ENCODE measurements at places on chromosomes 2 and 18.
A peak's percentile ranks its signal among the peaks of the same experiment; 100 is the strongest.

GRCh38 chr2:226600184-226600583, 199.4 kb downstream of the IRS1 start:
- peak; percentile 28 for DNase-seq

- no peak for DNase-seq
Measured at GRCh38 chr2:230925879-230926765, 1.1 kb upstream of the GPR55 start.

DNA sequence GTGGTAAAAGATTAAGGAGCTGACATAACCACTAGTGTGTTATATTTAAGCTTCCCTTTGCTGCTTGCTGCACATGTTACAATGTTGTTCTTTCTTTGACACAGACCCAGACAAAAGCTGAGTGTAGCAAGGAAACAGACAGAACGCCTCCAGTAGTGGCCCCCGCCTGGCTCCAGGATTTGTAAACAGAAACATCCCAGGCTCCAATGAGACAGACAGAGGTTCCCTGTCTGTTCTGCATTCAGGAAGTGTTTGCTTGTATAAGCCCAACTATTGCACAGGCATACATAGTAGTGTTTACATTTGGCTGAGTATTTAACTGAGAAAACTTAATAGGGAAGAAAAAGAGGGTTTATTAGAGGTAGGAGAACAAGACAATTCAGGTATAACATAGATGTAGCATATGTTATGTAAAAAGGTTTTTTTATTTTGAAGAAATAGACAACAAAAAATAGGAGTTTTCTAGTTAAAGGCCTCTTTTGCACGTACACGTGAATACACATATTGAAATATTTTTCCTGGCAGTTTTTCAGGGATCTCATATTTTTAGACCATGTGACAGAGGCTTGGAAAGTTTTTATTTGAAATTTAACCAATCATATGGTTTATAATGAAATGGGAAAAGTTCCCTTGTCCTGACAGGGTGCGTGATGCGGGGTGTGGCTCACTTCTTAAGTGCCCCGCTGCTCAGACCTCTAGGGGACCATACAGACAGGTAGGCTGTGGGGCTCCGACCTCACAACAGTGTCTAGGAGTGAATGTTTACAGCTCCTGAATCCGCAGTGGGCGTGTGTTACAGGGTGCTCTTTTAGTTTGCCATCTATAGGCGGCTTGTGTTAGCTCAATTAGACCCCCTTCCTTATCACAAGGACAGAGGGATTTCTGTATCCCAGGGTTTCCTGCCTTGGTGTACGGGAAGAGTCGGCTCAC, 118.4 kb downstream of the BMPR2 start:
- peak; percentile 53 for DNase-seq

- DNase-seq = no peak
Measured at GRCh38 chr2:190678444-190679162, 29.7 kb downstream of the NAB1 start.

DNA sequence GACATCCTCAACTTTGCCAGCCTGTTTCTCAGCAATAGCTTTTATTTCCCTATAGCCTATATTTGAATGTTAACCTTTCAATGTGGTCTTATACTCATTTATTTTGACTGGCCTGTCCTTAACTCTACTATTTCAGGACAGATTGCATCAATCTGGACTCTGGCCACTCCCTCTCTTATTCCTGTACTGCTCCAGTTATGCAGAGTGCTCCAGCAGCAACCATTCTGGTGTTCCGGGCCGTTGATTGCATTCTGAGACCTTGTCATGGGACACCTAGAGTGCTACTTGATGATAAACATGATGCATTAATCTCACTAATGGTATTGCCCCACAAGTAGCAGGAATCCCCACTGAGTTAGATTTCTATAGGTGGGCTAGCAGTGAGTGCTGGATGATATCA, 363.4 kb downstream of the LRRTM1 start:
- no peak for DNase-seq

GRCh38 chr18:32896776-32897547, 124.1 kb upstream of the KLHL14 start:
- no peak for DNase-seq

GRCh38 chr2:151796774-151797173, 31.4 kb downstream of the ARL5A start:
- no peak for DNase-seq

DNA sequence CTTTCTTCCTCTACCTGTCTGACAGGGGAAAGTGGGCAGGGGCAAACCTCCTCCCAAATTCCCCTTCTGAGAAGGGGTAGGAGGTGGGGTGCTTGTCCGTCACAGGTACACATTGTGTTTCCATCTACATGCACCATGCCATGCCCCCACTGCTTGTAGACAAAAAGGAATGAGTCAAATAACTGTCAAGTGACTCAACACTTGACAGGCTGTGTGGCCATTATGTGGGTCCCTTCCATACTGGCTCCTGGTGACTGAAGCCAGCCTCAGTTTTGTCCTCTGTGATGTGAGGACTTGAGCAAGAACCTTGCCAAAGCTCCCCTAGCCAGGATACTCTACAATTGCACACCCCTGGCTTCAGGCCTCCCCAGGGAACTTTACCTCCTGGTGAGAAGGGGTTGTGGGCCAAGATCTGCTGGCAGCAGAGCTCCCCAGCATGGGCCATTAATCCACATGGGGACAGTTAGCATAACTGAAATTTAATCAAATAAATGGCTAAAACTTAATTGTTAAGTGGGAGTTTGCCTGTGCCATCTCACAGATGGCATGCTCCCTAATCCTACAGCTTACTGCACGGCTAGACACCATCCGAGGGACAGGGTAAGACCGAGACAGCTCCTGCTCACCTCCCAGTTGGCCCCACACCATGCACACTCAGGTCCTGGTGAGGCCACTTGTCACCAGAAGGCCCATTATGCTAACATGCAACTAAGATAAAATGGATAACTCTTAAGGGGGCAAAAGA, 140.2 kb downstream of the BCL11A start:
- no peak for DNase-seq

- no peak for DNase-seq
Measured at GRCh38 chr2:203175371-203175770, 63.4 kb upstream of the CYP20A1 start.

GRCh38 chr2:187526792-187527191, 27.4 kb downstream of the TFPI start:
- DNase-seq = no peak

- no peak for DNase-seq
Measured at GRCh38 chr2:107278672-107279071, 392.7 kb upstream of the ST6GAL2 start.

- no peak for DNase-seq
Measured at GRCh38 chr2:174753038-174753633, 11.1 kb downstream of the CHRNA1 start.

DNA sequence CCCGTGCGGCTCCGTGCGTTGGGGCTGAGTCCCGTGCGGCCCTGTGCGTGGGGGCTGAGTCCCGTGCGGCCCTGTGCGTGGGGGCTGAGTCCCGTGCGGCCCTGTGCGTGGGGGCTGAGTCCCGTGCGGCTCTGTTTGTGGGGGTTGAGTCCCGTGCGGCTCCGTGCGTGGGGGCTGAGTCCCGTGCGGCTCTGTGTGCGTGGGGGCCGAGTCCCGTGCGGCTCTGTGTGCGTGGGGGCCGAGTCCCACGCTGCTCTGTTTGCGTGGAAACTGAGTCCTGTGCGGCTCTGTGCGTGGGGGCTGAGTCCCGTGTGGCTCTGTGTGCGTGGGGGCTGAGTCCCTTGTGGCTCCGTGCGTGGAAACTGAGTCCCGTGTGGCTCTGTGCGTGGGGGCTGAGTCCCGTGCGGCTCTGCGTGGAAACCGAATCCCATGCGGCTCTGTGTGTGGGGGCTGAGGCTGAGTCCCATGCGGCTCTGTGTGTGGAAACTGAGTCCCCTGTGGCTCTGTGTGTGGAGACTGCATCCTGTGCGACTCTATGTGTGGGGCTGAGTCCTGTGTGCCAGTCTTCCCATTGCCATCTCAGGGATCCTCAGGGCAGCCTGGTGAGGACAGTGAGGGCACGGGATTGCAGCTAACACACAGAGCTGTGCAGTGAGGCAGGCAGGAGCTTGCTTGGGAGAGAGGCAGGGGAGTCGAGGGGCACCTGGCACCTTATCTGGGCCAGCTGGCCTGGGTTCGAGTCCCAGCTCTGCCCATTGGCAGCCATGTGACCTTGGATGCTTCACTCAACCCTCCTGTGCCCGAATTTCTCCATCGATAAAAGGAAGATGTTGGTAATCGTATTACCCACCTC, 44.5 kb downstream of the LDLRAD4 start:
- no peak for DNase-seq

DNA sequence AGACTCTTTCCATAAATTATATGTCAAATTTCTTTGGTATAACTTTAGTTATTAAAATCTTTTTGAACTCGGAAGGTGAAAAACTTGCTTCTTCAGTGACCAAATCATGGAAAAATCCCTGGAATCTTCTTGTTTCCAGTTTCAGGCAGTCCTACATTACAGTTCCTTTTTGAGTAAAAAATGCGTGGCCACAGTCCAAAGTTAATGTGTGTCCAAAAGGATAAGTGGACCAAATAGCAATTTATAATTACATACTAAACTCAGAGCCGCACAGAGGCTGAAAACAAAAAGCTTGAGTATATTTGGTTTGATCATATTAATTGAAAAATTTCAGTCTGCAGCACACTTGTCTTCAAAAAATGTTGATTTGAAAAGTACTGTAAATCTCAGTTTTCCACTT, 28.4 kb upstream of the DYNC2LI1 start:
- DNase-seq = no peak

- DNase-seq = no peak
Measured at GRCh38 chr2:77642339-77642738, 120.2 kb upstream of the LRRTM4 start.

GRCh38 chr18:77068321-77069312, 64.0 kb downstream of the MBP start:
- peak; percentile 42 for DNase-seq

- DNase-seq = no peak
Measured at GRCh38 chr2:70926042-70926441, 9.7 kb upstream of the ATP6V1B1 start.

DNA sequence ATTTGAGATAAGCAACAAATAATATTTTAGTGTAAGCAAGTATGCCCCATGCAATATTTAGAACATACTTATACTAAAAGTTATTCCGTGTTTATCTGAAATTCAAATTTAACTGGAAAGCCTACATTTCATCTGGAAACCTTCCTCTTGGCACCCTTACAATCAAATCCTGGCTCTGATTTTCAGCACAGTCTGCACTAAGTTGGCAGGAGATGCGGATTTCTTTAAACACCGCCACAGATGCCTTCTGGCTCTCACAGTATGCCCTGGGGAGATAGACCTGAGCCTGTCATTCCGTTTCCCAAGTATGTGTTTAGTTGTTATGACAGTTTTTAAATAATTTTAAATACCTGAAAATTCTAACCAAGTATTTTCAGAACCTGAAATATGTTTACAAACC, 7.3 kb upstream of the MLPH start:
- DNase-seq = no peak

DNA sequence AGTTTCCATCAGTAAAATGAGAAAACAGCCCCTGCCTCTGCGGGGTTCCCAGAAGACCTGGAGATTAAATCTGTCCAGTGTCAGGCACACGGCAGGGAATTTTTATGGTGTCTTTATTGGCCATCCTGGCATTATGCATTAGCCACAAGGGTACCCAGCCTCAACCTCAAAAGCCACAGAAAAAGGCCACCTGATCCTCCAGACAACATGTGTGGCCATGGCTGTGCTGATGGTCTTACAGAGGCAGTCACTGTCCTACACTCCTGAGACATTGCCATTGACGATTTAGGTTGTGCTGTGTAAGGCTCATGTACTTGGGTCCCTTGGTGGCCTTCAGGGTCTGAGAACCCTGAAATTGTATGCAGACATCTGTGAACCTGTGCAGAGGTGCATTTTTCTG, 115.6 kb downstream of the SMAD7 start:
- DNase-seq = no peak

DNA sequence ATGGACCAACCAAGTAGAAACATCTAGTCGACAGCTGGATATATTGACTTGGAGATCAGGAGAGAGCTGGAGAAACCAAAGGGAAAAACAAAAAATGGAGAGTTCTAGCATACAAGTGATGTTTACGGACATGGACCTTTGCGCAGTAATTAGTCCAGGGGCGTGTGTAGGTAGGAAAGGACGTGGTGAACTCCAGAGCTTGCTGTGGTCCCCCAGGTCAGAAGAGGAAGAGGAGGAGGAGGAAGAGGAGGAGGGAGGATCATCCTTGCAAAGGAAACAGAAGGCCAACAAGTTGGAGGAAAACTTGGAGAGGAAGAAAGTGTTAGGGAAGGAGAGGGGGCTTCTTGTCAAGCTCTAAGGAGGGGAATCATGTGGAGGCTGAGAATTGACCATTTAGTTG, 17.5 kb downstream of the TRAF3IP1 start:
- no peak for DNase-seq

DNA sequence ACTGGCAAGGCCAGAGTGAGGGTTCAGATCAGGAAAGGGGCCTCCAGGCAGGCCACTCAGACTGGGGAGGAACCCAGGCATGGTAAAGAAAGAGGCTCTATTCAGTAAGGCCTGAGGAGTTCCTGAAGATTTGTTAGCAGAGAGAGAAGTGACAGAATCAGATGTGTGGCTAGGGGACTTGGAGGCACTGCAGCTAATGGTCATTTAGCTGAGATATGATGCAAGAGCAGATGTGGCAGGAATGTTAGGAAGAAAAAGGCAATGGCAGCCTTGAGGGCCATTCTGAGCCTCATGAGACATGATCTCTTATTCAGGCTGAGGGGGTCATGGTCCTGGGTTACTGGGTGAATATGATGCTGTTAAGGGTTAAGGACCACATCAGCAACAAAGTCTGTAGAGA, 73.4 kb downstream of the CCDC93 start:
- no peak for DNase-seq

Measured in small intestine (tissue), 16 donors.